ENCODE measurements at places on chromosomes 6 and 20.

DNA sequence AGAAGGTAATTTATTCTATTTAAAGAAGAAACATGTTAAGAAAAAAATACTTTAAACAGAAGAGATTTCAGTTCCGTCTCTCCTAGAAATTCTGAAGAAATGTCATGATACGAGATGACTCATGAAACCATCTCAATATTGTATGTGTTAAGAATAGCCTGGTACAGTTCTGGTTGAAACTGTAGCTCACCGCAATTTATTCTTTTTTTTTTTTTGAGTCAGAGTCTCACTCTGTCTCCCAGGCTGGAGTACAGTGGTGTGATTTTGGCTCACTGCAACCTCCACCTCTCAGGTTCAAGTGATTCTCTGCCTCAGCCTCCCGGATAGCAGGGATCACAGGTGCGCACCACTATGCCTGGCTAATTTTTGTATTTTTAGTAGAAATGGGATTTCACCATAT, 103.3 kb downstream of the ARHGAP18 start:
- no peak for DNase-seq

DNA sequence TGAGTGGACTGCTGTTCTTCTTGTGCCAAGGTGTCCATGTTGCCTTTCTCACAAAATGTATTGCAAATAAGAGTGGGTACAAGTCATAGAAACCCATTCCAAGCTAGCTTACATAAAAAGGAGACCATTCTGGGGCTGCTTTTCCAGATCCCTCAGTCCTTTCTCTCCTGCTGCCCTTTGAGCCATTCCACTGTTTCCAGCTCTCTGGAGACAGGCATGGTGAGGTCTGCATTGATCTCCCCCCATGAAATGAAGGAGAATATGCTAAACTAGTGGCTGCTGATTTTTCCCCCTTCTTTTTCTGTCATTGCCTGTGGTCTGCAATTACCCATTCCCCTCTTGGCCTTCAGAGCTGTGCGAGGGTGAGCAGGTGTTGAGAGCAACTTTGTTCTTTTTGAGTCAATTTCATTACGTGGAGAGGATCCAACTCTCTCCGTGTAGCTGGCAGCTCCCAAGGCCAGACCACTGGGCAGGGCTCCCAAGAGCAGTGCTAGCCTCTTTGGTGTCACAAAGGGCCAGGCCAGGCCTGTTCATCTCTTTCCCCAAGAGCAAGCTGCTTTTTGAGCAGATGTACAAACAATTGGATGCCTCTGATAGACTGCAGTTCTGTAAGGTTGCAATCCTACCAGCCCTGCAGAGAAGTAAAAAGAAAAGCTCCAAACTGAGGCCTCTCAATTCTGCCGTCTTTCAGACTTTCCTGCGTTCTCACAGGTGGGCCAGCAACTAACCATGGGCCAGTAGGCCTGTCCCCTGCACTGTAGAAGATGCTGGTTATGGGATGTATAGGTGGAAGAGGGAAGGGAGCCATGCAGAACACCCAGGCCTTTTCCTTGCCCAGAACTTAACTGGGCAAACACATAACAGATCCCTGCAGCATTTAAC, 96.1 kb upstream of the ARMC2 start:
- no peak for DNase-seq

GRCh38 chr6:88899569-88900316, 63.7 kb downstream of the RNGTT start:
- no peak for DNase-seq

- no peak for DNase-seq
Observed at GRCh38 chr6:158457616-158458278, 102.1 kb upstream of the TMEM181 start.

DNA sequence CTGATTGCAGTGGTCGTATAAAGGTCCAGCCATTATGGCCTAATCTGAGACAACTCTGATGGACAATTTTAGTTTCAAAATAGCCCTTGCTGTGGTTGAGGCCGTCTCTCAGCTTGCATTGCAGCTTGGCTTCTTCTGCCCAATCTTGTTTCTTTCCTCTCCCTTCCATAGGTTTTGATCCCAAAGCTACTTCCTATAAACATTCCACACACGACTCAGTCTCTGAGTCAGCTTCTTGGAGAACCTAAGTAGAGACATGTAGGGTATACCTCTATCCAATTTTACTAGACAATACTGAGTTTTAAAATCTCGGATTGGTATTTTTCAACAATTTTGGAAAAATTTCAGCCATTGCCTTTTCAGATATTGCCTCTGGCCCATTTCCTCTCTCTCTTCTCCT, 13.4 kb downstream of the IYD start:
- no peak for DNase-seq

GRCh38 chr6:26017632-26017966, 55.0 kb downstream of the TRIM38 start:
- DNase-seq = peak; percentile 35

GRCh38 chr20:49372095-49372734, 94.4 kb upstream of the ZNFX1 start:
- DNase-seq = no peak

DNA sequence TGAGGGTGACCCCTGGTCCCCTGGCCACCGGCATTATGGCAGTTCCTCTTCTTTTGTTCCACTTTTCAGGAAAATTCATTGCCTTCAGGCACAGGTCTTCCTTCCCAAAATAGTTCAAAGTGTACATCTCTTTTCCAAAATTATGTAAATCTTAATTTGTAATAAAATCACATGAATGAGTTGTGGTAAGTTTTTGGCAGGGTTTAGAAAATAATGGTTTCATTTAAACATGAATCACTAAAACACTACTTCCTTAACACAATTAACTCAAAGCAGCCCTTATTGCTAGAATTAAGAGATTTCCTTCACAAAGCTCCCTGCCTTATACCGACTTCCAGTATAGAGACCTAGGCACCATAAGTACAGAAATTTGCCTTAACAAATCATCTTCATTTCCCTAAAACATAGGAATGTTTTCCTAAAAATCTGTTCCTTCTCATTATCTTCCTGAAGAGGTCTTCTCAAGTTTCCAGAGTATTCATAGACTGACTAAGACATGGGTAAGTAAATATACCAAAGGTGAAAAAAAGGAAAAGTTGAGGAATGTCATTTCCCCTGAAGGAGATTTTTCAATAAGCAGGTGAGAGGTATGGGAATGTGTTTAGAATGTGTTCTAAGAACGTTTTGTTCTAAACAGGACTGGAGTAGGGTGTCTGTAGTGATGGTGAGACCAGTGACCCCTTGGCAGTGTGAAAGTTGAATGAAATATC, 148.2 kb upstream of the CITED2 start:
- DNase-seq = no peak
